ENCODE measurements at places on chromosomes 2 and 18.

DNA sequence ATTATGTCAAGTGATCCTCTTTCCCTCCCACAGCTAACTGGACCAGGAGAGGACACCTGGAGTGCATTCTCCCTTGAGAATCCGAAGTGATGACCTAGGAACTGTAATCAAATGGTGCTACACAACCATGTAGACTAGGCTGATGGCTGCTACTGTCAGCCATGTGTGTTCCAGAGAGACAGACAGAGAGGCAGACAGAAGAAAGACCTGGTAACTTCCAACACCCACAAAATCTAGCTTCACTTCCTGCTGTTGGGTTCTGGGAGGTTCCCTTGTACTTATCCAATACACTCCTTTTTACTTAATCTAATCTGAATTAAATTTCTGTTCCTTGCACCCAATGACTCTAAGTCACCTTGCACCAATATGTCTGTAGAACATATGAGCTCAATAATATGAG is 72.3 kb downstream of the AAK1 start:
- DNase-seq, result no peak

- peak; percentile 61 for DNase-seq
These were observed 2.8 kb downstream of the PREPL start for GRCh38 chr2:44358503-44358902.

- peak; percentile 55 for DNase-seq
These were observed 54.4 kb upstream of the FOSL2 start for GRCh38 chr2:28338046-28338817.

- DNase-seq, result no peak
These were observed 6.0 kb downstream of the TTC31 start for GRCh38 chr2:74488643-74489481.

DNA sequence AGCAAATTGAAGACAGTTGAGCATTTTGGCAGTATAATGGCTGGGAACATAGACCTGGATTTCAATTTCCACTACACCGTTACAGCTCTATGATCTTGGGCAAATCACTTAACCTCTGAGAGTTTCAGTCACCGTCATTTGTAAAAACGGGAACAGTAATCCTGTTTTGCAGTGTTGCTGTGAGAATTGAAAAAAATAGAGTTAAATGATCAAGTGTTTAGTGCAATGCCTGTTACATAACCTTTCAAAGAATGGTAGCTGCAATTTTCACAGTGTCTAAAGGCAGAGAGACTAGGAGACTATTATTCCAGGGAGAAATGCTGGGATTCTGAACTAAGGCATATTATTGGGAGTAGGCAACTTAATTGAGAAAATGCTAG is 2.0 kb downstream of the AGPS start:
- DNase-seq, result no peak

DNA sequence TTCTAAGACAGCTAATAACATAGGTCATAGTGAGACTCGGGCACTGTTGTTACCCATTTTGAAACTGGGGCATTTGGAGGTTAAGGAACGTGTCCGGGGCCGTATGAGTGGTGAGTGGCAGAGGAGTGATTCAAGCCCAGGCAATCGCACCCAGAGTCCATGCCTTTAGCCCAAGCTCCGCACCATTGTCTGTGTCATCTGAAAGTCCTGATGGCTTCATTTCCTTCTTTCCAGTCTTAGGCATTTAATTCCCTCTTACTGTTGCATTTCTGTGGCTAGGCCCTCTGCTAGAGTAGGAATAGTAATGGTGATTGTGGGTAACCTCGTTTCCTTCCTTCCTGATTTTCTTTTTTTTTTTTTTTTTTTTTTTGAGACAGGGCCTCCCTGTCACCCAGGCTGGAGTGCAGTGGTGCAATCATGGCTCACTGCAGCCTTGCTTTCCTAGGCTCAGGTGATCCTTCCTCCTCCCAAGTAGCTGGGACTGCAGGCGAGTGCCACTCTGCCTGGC is 49.8 kb upstream of the ASB1 start:
- DNase-seq, result peak; percentile 30

DNA sequence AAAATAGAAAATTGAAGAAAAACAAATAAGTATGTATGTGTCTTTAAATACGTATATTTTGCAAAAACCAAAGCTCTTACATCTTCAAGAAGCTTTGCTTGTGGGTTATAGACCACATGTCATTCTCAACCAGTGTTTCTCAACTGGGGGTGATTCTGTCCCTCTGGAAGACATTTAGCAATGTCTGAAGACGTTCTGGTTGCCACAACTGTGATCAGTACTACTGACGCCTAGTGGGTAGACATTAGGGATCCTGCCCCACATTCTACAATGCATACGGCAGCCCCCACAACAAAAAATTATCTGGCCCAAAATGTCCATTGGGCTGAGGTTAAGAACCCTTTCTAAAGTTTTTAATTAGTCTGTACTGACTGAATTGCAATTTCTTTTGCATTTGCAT is 48.4 kb downstream of the UNC50 start:
- no peak for DNase-seq

- DNase-seq, result no peak
These were observed 73.7 kb downstream of the PTGR3 start for GRCh38 chr18:75135158-75135725.

- DNase-seq, result no peak
These were observed 127.8 kb downstream of the RBMS1 start for GRCh38 chr2:160365716-160366367.

GRCh38 chr18:73901566-73901965 is 246.1 kb downstream of the FBXO15 start:
- DNase-seq, result no peak

GRCh38 chr2:239461291-239462190 is 60.7 kb upstream of the HDAC4 start:
- no peak for DNase-seq

- DNase-seq, result no peak
These were observed 11.1 kb upstream of the ACTR3 start for GRCh38 chr2:113878743-113879142.

- no peak for DNase-seq
These were observed 136.2 kb downstream of the MTX2 start for GRCh38 chr2:176405477-176405876.

All from bronchial epithelial cell (primary cell).